Activated CD4-positive, alpha-beta T cell treated with anti-CD3 and anti-CD28 coated beads, Interleukin-2, Interleukin-4, amounts not matched to agents 100 ng/mL and 50 ng/mL, durations not matched to agents 16 hours and 8 hours (primary cell): ENCODE measurements at places on chromosomes 7 and 10.

- DNase-seq = no peak
Observed at GRCh38 chr7:113099284-113099919, 12.8 kb upstream of the GPR85 start.

DNA sequence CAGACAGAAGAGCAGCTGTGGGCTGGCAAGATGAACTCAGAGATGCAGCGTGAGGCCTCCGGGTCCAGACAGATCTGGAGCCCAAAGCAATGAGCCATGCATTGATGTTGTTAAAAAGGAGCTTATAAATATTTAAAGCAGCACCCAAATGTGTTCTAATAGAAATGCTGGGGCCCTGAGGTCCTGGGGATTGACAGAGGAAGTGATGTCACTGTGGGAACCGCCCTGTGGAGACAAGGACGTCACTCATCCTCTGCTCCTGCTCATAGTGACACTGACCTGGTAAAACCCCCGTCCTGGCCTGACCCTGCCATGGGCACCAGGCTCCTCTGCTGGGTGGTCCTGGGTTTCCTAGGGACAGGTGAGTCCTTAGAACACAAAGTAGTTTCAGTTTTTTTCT is 197.0 kb upstream of the PRSS58 start:
- DNase-seq = no peak

DNA sequence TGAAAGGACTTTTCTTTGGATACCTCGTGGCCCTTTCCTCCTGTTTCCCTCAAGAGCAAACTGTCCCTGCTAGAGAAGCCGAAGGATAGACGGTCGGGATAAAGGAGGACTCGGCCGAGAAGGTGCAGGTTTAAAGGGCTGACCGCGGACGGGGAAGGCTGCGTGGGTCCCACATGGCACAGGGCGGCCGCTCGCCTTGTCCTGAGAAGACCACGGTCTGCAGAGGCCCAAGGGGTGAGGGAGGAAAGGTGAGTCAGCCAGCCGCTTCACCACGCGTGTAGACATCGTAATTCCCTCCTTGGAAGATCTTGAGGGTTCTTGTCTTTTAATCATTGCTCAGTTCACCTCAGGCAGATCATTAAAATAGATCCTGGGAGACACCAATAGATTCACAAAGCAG is 253.8 kb downstream of the DPP6 start:
- no peak for DNase-seq

GRCh38 chr7:121259826-121260225 is 69.0 kb upstream of the WNT16 start:
- no peak for DNase-seq

DNA sequence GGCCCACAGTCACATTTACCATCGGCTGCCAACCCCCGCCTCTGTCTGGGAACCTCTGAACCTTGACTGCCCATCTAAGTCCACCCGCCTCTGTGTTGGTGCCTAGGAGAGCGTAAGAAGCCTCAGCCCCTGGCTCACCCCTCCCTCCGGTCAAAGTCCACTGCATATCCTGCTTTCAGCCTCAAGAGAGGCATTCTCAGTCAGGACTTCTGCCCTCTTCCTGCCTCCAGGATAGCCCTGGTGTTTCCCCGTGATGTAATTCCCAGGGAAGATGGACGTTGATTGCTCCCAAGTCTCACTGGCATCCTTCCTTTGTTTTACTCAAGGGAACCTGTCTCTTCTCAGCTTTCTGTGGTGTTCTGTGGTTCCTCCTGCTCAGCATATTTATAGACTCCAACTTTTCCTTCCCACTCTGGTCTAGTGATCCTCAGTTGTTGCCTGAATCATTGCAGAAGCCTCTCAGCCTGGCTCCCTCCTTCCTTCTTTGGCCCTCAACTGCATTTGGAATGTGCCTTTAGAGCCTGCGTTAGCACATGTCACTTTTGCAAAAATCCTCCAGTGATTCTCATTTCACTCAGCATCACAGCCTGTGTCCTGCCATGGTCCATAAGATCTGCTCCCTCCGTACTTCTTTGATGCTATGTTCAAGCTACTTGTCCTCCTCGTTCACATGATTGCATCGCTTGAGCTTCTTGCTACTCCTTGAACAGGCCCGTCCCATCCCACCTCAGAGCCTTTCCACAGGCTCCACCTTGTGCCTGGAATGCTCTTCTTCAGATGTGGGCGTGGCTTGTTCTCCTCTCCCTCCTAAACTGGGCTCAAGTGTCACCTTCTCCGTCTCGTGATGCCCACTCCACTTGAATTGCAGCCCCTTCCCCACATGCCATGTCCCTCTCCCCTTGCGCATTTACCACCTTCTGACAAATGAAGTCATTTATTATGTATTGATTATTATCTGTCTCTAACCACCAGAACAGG is 124.2 kb downstream of the PLPP4 start:
- no peak for DNase-seq

GRCh38 chr7:100891568-100892247 is 2.2 kb upstream of the UFSP1 start:
- DNase-seq = no peak

- no peak for DNase-seq
Observed at GRCh38 chr10:43794181-43794815, 145.6 kb upstream of the ZNF32 start.

DNA sequence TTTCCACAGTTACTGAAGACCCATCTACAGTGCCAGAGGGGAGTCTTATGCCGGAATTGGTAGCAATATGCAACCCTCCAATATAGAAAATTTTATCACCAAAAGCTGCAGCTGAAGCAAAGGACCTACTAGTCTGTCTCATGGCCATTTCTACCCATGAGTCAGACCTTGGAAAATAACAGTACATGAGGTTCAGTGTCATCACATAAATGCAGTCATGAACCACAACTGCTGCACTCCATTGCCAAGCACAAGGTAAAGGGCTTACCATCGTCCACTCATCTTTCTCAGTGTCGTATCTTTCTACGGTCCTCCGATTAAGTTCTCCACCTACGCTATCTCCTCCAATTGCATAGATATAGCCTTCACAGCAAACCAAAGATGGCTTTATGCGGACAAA is 21.8 kb downstream of the KBTBD2 start:
- no peak for DNase-seq

DNA sequence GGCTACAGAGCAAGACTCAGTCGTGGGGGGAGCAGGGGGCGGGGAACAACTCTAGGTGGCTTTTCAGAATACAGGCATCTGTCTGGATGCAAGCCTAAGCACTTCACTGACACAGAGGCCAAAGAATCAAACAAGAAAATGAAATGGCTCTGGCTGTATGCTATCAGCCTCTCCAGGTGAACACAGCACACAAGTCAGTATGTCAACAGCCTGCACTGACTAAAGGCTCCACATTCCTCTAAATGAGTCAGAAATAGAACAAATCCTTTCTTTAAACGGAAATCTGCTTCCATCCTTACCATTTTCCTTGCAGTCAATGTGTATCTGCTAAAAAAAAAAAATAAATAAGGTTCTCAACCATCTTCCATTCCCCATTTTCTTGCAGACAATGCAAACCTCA is 88.3 kb downstream of the ARMH3 start:
- no peak for DNase-seq

GRCh38 chr7:92634924-92635519 is 44.8 kb upstream of the FAM133B start:
- DNase-seq = peak; percentile 83
